CD8-positive, alpha-beta memory T cell (primary cell): ENCODE measurements at places on chromosomes 11 and 22.
A peak's percentile ranks its signal among the peaks of the same experiment; 100 is the strongest.

DNA sequence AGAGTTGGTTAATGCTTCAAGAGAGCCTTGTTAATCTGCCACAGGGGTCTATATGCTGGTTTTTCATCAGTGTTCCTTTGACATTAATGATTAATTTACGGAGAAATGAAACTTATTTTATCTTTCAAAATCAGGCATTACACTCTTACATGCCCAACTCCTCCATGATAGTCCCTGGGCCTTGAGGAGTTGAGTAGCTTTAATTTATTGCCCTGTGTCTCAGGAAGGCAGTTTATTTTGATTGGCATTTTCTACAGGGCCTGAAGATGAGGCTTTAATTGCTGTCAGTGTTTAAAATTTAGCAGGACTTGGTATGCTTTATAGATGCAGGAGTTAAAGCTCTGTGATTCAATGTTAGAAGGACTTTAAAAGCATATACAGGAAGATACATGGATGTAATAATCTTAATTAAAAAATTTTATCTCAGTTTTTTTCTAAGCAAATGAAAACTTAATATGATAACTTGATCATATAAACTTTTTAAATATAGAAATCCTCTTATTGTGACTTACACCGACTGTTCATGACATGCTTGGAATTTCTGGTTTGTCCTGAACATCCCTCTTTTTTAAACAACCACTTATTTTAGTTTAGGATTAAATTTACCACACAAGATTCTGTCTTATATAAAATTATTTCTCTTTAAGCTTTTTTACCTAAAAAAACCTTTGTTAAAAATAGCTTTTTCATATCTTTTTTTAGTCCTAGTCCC lies 12.2 kb downstream of the GLYAT start:
- DNase-seq = no peak

- no peak for DNase-seq
These were observed 629 bp downstream of the PSMA1 start for GRCh38 chr11:14519597-14519916.

DNA sequence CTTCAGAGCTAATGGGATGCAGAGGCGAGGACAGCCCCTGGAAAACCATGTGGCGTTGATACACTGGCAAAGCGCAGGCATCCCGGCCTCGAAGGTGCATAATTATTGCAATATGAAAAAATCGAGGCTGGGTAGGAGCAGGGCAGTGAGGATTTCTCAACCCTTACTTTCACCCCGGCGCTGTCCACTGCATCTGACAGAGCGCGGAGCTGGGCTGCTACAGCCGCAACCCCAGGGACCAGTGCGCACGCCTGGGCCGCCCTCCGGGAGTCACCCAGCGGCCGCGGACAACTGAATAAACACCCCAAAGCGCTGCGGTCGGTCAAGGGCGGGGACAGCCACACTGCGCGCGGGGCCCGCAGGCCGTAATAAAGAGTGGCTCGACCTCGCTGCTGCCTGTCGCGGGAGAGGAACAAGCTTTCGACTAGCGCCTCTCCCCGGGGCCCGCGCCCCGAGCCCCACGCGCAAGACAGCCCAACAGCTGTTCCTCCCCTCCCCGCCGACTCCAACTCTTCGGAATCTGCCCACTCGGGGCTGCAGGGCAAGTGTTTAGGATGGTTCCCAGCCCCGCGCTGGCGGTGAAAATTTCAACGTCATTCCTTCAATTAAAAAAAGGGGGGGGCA lies 3.6 kb upstream of the WT1 start:
- DNase-seq = no peak

DNA sequence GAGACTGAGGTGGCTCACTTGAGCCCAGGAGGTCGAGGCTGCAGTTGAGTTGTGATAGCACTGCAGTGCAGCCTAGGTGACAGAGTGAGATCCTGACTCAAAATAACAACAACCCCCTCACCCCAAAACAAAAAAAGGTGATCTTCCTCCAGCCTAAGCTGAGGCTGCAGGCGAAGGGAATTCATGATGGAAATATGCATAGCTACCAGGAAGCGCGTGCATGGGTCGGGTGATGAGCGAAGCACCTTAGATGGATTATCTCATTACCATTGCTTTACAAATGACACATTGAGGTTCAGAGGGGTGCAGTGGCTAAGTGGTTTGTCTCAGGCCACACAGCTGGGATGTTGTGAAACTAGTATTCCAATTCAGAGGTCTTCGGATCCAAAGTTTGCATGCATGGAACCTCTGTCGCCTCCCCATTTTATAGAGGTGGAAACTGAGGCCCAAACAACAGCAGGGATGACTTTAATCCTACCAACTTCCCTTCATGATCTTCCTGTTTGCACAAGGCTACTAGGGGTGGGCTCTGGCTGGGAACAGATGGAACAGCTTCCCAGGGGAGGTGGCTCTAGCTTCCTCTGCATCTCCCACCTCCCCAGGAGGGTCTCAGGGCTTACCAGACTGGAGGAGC lies 4.6 kb downstream of the SLC29A2 start:
- no peak for DNase-seq

DNA sequence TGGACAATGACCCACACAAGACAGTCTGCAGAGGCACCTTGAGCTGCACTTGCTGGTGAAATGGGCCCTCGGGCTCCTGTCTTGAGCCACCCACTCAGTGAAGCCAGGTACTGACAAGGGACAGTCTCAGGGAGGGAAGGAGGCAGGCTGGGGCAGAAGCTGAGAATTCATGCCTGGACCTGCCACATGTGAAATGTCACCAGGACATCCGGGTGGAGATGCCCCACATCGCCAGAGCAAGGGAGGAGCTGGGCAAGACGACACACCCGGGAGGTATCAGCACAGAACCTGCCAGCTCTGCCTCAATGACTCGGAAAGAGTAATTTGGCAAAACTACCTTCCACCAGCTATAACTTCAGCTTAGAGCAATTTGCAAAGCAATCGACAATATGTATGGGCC lies 23.5 kb downstream of the CPT1A start:
- no peak for DNase-seq

DNA sequence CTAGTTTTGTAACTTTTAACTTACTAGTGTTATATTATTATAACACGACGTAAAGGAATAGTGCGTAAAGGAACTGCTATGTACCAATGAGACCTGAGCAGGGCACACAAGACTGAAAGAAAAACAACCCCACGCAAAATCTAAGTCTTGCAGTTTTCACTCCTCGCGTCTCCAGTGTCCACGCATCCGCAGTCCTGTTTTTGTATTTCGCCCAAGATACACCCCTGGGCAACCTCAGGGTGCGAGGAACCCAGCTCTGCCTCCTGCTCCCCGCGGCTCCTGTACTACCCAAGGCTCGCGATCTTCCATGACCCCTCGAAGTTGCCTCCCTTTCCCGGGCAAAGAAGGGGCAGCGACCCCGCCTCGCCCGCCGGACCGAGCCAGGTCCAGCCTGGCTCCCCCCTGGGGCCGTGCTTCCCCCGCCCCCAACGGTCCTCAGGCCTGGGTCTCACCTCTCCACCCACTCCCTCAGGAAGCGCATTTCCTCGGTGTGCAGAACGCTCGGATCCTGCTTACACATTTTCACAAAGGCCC lies 393 bp downstream of the ST13 start:
- peak; percentile 24 for DNase-seq

DNA sequence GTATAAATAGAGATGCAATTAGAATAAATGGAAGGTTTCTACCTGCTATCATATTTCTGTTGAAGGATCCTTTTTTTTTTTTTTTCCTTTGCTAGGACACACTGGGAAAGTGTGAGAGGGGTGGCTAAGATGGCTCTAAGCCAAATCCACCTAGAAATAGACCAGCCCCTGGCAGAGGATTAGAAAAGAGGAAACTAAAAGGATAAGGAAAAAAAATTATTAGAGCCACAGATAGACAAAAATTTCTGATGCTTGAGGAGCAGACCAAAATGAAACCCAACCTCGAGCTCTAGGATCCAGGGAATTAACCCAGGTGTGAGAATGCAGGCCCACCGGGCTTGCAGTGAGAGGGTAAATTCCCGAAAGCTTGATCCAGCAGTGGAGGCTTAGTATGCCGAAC lies 262.3 kb downstream of the CADM1 start:
- DNase-seq = no peak

GRCh38 chr11:57792870-57793269 lies 31.3 kb downstream of the CTNND1 start:
- no peak for DNase-seq

DNA sequence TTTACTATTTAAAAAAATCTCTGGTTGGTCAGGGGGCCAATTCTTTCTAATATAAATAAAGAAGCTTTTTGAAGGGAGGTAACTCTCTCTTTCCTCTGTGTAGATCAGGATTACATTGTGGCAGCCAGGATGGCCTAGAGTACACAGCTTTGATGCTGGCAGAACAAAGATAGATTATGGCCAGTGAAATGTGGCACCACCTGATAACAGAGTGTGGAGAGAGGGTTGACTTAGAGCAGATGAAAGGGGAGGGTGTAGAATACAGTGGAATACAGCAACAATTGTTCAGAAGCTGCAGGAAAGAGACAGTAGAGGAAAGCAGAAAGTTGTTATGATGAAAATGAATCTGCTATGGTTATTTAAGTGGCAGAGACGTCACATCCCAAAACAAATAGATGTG lies 99.0 kb downstream of the FAR1 start:
- no peak for DNase-seq

DNA sequence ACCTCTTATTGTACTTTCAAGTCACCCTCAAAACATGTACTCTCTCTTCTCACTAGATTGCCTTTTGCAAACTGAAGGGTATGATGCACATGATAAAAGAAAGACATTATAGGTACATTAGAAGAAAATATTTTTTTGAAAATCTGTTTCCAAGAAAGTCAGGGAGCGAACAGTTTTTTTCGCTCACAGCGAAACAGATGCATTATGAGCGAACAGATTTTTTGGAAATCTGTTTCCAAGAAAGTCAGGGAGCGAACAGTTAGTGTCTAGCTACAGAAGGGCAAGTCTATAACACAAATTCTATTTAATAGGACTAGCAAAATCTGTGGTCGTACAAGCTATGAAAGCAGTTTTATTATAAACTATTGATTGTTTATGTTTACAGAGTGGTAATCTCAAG lies 296.2 kb upstream of the ANO3 start:
- no peak for DNase-seq

DNA sequence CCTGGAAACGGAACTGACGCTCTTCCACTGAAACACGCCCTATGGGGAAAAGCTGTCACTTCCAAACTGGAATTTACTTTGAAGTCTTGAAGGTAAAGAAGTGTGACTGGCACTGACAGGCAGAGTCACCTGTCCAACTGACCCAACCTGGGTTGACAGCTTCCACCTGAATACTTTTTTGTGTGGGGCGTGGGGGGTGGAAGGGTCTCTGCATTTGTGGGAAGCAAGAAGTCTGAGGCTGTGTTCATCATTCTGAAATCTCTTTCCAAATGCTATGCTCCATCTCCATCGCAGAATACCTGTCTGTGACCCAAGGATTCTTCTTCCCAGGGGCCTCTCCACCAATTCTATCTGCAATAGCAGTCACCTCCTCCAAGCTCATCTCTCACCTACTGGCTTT lies 7.8 kb downstream of the IFT27 start:
- DNase-seq = no peak

- no peak for DNase-seq
These were observed 12.2 kb upstream of the MMP12 start for GRCh38 chr11:102886999-102887398.

DNA sequence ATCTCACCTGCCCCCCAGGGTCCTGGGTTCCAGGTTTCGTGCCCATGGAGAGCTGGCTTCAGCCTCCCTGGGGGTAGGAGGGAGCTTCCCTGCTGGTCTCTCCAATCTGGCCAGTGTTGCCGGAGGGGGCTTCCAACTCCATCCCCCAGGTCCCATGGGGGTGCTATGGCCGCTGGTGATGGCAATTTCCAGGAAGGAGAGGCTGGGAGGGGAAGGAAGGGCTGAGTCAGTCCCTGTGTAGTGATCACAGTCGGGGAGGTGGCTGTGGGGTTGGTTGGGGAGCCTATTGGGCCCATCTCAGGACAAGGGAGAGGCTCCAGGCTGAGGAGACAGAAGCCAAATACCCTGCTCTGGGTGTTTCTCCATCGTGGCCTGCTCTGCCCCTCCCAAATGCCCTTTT lies 5.7 kb upstream of the CDC42EP2 start:
- DNase-seq = no peak

DNA sequence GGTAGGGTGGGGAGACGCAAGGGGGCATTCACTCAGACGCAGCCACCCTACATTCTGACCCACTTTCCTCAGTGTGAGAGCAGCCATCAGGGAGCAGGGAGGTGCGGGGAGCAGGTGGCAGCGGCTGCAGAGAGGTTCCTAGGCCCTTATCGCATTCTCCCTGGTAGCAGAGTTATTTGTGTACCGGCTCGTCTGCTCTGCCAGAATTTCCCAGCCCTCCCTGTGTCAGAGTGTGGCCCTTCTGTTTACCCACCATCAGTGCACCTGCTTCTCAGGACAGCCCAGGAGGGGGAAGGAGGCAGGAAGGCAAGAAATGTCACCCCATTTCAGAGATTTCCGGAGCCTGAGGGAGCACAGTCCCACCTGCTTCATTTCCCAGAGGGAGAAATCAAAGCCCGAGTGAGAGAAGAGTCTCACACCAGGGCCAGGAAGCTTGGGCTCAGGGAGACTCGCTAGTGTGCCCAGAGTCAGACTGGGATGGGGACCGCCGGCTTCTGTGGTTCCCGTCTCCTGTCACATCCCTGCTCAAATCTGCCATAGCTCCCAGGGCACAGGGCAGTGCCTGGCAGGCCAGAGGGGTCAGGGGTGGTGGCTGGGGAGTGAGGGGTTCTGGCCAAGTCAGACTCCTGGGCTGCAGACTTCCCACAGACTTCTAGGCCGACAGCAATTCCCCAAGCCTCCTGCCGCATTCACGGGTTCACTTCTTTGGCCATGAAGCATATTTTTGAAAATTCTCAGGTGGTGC lies 49.7 kb downstream of the ARRB1 start:
- DNase-seq = no peak

GRCh38 chr11:122772945-122773344 lies 65.4 kb upstream of the CRTAM start:
- DNase-seq = no peak

- no peak for DNase-seq
These were observed 10.7 kb downstream of the CD6 start for GRCh38 chr11:60982184-60982583.

- DNase-seq = no peak
These were observed 1231.7 kb downstream of the LRRC4C start for GRCh38 chr11:40227730-40228129.

GRCh38 chr11:45322891-45323600 lies 36.9 kb upstream of the SYT13 start:
- DNase-seq = no peak

GRCh38 chr22:45204241-45204640 lies 36.5 kb downstream of the KIAA0930 start:
- DNase-seq = no peak

- no peak for DNase-seq
These were observed 74.4 kb downstream of the GAB4 start for GRCh38 chr22:16933291-16934282.

DNA sequence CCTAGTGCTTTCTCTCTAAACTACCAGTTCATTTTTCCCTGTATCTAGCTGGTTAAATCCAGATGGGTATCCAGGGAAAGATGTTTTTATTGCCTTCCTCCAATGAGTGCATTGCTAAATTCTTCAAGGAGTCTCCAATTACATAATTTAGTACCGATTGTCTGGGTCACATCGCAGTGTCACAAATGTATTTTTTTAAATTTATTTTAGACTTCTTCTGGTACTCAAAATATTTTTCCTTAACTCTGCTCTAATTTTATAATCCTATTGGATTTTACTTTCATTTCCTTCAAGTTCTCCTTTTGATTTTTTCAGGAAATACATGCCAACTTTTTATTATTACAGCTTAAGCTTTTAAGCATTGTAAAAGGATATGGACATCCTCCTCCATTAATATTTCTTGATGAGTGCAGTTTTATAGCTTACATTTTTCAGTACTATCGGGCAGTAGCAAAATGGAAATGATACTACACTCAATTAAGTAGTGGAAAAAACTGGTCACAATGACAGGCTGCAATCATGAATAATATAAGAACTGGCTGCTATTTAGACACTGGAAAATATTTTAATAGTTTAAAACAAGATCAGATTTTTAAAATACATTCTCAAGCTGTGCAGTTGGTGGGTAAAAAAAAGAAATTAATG lies 20.3 kb downstream of the BBOX1 start:
- no peak for DNase-seq
